ENCODE measurements at places on chromosomes 2 and 18.

GRCh38 chr2:128772671-128773070 is 454.0 kb upstream of the HS6ST1 start:
- DNase-seq = no peak

DNA sequence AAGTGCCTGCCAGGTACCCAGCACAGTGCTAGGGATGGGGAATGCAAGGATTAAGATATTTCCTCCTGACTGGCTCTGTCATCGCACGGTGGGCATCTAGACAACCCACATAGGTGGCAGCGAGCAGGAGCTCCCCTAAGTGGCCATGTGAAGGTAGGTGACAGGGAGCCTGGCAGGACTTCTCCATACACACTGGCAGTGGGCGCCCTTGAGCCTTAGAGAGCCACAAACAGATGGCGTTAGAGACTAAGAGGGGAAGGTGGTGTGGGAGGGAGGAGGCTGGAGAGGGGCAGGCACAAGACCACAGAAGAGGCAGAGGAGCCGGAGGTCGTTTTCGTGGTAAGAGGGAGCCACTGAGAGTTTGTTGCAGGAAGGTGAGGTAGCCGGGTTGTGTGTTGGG is 15.2 kb downstream of the PRELID3A start:
- DNase-seq = no peak

- DNase-seq = no peak
Observed at GRCh38 chr2:179985163-179985820, 21.8 kb downstream of the CWC22 start.

- no peak for DNase-seq
Observed at GRCh38 chr2:216927163-216927562, 67.3 kb upstream of the TNP1 start.

- DNase-seq = no peak
Observed at GRCh38 chr2:213688133-213688532, 403.9 kb downstream of the SPAG16 start.

DNA sequence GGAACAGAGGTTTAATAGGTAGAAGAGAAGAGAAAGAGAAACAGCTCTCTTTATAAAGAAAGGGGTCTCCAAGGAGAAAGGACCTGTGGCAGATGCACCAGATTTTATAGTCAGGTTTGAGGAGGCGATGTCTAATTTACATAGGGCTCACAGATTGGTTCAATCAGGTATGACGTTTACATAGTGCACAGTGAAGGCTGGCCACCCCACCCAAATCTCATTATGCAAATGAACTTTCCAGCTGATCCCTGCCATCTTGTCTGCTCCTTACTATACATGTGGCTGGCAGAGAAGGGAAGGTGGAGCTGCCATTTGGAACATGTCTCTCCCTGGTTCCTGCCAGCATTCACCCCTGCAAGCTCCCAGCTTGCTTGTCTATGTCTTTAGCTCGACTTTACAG is 557.8 kb downstream of the SUCLG1 start:
- DNase-seq = no peak

- DNase-seq = no peak
Observed at GRCh38 chr2:45857867-45858520, 206.5 kb downstream of the PRKCE start.

GRCh38 chr2:3483227-3483985 is 35.9 kb downstream of the ADI1 start:
- DNase-seq = no peak

- no peak for DNase-seq
Observed at GRCh38 chr18:2515908-2516625, 55.2 kb downstream of the METTL4 start.

DNA sequence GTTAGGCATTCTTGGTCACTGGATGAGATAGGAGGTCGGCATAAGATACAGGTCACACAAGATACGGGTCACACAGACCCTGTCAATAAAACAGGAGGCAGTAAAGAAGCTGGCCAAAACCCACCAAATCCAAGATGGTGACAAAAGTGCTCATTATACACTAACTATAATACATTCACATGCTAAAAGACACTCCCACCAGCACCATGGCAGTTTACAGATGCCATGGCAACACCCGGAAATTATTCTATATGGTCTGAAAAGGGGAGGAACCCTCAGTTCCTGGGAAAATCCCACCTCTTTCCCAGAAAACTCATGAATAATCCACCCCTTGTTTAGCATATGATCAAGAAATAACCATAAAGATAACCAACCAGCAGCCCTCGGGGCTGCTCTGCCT is 56.0 kb upstream of the PTPRM start:
- no peak for DNase-seq

DNA sequence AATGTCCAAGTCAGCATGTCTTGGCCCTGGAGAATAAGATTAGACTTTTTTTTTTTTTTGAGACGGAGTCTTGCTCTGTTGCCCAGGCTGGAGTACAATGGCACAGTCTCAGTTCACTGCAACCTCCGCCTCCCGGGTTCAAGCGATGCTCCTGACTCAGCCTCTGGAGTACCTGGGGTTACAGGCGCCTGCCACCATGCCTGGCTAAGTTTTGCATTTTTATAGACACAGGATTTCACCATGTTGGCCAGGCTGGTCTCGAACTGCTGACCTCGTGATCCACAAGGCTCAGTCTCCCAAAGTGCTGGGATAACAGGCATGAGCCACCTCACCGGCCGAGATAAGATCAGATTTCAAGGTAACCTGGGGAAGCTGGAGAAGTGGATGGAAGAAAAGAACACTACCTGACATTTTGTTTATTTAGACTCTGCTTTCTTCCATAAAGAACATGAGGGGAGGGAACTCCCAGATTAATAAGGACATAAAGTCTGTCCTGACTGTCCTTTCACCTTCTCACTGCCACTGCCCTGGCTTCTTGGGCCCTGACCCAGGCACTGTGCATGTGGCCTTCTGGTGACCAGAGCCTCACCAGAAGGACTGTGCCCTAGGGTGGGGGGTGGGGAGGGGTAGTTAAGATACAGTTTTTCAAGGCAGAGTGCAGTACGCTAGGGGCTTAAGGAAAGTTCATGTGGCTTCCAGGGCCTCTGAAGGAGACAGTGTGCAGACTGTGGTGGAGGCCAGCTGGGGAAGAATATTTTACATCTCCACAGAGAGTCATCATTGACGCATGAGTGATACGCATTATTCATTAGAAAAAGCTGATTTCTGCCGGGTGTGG is 4.8 kb upstream of the IMPA2 start:
- no peak for DNase-seq

- DNase-seq = no peak
Observed at GRCh38 chr2:162824304-162824703, 14.3 kb downstream of the KCNH7 start.

DNA sequence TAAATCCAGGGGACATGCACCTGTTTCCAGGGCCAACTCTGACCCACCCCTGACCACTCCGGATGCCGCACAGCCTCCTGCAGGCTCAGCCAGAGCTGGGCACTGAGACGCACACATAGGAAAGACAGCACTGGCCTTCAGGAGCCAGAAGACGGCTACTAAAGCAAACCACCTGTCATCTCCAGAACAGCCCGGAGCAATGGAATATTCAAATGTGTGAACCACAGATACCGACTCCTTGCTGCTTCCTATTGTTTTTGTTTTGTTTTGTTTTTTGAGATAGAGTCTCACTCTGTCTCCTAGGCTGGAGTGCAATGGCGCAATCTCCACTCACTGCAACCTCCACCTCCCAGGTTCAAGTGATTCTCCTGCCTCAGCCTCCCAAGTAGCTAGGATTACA is 94.0 kb downstream of the LAMA1 start:
- no peak for DNase-seq

DNA sequence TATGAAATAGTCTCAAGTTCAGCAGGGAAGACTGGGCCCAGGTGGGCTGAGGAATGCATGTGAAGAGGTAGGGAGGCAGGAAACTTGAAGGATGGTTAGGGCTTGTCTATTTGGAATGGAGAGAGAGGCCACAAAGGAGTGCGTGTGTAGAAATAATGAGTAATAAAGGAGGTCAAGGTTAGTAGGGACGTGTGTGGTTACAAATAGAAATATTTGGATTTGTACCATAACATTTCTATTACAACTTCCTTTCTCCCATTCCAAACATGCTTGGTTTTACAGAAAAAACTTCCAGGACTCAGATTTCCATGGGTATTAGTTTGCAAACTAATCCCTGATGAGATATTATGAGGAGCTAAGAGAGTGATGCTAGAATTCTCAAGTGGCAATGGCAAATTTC is 280.6 kb downstream of the NCKAP5 start:
- DNase-seq = no peak

- DNase-seq = no peak
Observed at GRCh38 chr18:48675912-48676311, 137.1 kb downstream of the CTIF start.

DNA sequence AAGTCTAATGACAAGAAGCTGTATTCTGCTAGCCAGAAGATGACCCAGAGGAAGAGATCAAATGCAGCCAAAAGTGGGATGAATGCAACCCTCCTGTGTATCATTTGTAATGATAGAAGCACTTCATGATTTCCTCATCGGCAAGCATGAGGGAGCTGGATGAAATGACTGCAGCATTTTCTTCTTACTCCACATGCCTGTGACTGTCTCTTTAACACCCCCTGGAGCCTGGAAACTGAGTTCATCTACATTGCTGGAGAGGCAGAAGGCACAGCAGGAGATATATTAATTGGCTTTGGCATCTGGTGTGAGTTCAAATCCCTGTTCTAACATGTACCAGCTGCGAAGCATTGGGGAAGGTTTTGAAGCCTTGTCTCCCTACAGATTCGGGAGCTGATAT is 37.7 kb downstream of the ID2 start:
- no peak for DNase-seq

DNA sequence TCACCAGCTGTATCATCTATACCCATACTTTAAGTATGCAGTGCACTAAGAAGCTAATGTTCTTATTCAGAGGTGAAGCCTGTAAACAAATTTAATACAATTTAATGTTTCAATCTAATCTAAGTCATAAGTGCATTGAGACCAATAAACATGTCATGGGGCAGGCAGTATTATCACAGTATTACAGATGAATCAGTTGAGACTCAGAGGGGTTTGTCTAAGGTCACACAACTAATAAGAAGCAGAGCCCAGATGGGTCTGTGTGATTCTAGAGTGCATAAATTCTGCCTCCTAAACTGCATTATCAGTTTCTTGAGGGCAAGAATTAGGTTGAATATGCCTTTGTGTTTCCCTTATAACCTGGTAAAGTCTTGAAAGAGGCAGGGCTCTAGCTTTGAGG is 140.9 kb upstream of the RNF152 start:
- DNase-seq = no peak

DNA sequence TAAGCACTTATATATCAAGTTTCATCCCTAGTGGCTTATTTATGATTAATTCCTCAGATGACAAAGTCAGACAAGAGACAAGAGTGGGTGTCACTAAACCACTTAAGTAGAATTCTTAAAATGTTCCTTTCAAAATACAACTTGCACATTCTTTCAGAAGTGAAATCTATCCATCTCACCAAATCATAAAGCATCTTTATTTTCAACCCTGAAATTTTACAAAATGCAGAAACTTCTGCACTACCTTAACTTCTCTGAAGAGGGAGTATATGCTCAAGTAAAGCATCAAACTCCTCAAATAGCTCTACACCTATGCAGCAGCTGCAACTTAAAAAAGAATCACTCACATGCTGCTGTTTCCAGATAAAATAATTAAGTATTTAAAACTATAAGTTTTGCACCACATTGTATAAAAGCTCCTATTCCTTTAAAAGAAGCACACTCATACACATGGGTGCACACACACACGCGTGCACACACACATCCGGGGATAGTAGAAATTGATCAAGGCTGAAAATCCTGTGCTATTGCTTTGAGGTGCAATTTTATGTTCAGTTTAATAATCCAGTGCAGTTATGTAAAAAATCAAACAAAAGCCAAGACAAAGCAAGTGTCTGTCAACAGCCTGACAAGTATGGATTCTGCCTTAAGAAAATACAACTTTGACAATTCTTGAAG is 244.5 kb downstream of the TCF4 start:
- DNase-seq = no peak

DNA sequence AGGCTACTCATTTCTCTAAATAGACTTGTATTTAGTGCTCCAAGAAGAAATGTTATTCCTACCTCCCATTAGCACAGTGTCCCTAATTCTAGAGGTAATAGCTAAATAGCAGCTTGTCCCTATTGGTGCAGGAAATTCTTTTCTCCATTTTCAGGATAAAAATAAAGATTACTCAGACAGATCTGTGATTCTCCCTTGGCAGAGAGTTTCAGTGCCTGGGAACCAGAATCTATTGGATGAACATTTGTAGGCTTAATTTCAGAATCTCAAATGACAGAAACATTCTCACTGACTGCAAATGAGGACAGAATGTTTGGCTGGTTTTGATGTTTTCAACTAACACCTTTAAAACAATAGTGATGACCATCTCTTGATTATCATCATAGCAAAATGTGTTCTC is 33.3 kb upstream of the LGALSL start:
- no peak for DNase-seq

DNA sequence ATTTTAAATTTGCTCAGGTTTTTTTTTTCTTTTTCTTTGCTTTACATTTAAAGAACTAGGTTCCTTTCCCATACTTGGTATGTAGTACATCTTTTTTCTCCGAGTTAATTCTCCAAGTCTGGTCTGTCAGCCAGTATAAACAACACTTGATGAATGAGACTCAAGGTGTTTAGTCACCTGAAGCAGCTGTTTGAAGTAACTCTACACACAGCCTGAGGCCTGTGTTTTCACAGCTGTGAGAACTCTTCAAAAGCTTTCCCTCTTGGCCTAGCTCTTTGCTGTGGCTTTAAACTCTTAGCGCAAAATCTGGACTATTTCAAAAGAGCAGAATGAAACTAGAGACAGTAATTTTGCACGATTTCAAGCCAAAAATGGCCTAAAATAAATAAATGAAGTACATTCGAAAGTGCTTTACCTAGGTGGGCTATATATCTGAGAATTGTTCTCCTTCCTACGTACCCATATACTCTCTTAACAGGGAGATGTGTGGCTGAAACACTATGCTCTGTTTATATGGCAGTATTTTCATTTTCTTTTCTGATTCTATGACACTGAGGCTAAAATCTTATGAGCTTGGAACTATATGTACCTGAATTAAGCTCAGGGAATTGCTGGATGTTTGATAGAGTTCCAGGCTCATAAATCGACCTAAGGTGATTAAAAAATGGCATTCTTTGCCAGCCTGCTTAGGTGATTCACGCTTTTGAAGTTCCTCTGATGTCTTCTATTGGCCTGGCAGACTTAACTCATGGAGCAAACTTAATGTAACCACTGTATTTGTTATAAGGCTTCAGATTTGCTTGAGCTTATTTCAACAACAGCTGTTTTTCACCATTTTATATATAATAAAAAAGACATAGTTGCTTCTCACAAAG is 1044.1 kb upstream of the ZEB2 start:
- no peak for DNase-seq

DNA sequence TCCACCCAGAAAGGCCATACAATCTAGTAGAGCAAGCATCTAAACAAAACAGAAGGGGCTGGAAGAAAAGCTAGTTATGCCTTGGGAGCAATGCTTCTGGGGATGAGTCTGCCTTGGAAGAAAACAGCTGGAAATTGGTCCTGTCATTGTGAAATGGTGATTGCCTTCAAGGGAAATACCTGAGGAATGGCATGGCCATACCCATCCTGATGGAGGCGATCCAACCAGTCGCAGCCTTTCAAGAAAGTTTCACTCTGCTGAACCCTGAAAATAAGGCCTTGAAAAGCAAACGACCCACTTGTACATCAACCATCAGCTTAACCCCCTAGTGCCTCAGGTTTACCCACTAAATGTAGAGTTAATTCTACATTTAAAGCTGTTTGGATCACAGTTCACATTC is 72.6 kb upstream of the PID1 start:
- no peak for DNase-seq

Data from activated T-helper 1 cell treated with anti-CD3 and anti-CD28 coated beads, Interleukin-2, amount 50 U/mL, for 16 hours (primary cell).